Mesothelial cell of epicardium (in vitro differentiated cells): ENCODE measurements at places on chromosomes 13 and 19.

DNA sequence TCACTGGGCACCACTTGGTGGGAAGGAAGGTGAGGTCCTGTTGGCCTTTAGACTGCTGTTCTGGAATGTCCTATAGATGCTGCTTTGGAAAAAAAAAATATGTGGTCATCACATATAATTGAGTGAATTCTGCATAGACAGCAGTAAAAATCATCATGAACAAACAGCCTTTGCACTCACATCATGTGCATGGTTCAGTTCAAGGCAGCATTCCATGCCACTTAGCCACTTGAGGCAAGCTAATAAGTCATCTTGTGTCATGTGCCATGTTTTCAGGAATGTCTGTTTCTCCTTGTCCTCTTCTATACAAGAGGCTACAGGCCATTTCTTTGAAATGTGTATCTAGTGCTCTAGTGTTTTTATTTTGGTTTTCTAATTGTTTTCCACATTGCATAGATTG is 43.9 kb upstream of the TSC22D1 start:
- no peak for DNase-seq

DNA sequence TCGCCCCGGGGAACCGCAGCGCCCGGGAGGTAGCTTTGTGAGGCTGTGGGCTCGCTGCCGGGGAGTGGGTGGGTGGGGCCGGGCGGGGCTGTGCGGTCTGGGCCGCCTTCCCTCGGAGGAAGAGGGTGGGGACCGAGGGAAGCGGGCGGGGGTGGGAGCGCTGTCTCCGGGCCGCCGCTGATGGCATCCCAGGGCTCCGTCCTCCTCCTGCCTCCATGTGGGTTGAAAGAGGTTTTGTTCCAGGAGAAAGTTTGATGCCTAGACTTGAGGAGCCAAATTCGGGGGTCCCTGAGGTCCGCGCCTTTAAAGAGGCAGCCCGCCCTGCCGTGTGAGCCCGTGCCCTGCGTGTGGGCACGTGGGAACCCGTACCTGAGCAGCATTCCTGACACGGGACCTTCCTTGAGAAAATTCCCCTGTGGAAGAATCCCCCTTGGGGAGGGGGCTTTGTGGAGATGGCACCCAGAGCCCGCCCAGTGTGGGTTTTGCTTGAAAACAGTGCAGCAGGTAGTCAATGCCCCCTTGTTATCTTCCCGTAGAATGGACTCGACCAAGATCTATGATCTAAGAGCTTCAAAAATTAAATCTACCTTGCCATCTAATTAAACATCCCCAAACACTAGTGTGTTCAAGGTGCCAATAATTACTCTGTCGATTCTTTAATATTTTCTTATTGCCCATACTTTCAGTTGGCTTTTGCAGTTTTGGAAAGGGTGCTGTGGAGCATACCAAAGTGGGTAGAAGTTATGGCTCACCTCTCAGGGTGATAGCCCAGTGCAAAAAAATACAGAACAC is 107.8 kb downstream of the RXFP2 start:
- DNase-seq, result no peak

- no peak for DNase-seq
Observed at GRCh38 chr13:112444416-112445399, 68.6 kb downstream of the SPACA7 start.

GRCh38 chr13:111531505-111531904 is 211.1 kb downstream of the TEX29 start:
- DNase-seq, result no peak

- DNase-seq, result no peak
Observed at GRCh38 chr13:109773276-109773675, 13.1 kb downstream of the IRS2 start.

- DNase-seq, result no peak
Observed at GRCh38 chr13:25867038-25867437, 184.8 kb downstream of the SHISA2 start.

DNA sequence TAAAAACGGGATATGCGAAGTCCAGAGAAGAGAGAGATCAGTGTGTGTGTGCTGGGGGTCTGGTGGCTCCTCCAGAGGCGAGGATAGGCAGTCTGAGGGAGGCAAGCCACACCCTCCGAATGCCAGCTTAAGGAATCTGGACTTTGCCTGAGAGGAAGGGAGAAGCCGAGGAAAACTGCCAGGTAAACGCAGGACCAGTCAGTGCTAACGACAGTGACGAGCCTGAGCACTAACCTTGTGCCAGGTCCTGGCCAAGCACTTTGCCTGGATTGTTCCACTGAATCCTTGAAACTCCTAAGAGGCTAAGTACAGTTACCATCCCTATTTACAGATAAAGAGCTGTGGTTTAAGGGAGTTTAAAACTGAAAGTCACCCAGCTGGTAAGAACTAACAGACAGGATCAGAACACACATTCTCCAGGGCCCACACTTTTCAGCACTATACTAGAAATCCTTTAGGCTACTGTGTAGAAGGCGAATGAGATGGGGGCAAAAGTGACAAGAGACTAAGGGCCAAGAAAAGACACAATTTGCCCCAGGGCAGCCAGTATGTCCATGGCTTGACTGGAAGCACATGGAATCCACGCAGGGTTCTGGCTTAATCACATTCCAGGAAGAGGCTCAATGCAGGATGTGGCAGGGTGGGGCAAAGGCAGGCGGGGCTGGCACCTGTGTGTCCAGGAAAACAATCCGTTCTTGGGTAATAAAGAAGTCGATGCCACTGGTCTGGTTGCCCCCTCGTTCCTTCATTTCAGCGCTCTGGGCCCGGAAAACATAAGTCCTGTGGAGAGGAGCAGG is 15.1 kb downstream of the SMG9 start:
- no peak for DNase-seq

DNA sequence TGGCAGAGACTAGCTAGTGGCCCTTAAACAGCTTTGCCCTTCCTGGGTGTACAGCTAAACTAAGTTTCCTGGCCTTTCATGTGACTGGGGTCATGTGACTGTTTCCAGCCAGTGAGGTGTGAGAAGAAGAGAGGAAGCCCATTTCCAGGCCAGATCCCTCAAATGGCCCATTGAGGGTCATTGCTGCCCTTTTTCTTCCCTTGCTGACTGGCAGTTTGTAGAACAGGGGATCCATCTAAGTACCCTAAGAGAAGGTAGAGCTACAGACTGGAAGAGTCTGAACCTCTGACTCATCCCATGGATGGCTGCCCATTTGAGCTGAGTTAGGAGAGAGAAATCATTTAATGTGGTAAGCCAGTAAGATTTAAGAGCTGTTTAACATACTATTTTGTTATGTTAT is 2.8 kb downstream of the SWSAP1 start:
- DNase-seq, result no peak

DNA sequence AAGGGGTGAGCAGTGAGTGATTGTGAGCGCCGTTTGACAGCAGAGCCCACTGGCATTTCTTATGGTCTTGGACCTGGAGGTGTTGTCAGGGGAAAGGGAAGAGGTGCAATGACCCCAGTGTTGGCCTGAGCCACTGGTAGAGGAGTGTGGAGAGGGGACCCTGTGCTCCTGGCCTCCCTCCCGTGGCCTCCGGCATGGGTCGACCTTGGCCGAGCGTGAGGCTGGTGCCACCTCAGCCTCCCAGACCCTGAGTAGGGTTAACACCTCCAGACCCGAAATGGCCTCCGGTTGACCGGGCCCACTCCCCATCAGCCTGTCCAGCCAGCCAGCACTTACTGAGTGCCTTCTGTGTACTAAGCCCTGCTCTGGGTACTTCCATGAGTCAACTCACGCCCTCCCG is 6.5 kb downstream of the TRAPPC5 start:
- DNase-seq, result no peak

DNA sequence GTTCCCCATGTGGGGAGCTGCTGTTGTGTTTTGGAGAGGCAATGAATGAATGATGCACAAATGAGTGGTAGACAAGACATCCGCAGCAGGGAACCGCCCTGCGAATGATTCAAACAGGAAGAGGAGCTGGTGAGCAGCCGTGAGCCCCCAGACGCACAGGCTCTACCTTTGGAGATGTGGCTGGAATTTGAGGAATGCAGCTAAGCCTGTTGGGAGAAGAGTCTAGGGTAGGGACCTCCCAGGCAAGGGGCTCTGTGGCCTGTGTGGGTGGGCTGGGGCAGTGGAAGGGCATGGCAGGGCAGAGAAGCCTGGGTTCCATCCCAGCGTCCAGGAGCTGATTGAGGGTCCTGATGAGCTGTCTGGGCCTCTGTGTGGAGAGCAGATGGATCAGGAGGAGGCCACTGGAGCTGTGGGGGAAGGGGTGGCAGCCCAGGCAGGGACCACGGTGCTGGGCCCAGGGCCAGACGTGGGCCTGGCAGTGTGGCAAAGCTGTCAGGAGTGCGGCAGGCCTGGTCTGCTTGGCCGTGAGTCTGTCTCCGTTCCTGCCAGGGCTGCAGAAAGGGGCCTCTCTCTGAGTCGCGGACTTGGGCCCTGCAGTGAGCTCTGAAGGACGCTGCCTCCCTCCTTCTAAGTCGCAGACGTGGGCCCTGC is 41.8 kb upstream of the DCUN1D2 start:
- no peak for DNase-seq

GRCh38 chr19:37056776-37057175 is 21.5 kb upstream of the ZNF420 start:
- DNase-seq, result no peak

DNA sequence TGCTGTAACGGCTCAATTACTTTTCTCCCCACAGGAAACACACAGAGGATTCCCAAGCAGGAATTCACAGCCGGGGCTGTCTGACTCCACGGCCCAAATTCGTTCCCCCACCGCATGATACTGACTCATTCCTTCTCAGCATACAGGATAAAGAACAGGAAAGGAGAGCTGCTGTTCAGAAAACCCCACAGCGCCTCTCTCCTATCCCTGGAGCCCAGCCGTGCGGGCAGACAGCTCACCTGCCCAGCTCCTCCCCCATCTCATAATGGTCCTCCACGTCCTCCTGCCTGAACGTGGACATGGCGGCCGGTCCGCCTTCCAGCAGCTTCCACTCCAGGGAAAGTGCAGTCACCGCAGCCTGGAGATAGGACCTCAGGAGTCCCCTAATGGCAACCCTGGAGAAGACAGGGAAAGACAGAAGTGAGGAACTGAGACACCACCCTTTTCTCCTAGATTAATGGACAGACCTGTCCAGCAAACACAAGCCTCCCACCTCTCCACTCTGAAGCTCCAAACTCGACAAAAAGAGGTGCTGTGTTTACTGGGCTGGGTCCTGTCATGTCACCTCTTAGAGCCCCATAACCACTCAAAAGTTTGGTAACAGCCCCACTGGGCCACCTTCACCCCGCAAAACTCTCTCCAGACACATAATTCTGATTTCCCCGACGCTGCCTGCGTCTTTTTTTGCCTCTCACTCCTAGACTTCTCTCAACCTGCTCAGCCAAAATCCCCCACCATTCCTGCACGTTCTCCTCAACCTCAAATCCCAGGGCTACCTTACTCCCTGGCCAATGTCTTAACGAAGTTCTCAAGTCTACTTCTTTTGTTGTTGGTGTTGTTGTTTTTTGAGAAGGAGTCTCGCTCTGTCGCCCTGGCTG is 1.2 kb downstream of the DAPK3 start:
- no peak for DNase-seq

DNA sequence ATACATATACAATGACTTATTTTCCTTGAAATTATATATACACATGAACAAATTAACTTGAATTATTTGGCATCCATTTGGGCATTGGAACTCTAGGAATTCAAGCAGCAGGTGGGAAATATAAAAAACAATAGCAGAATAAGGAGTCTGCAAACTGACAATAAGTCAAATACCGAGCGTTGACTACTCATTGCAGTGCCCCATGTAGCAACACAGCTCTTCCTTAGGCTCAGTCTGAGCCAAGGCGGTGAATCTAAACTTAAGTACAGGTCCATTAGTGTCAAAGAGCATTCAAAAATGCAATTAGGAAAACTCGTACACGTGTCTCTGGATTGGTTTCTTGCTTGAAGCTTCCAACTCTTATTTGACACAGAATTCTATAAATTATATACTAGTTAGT is 462.5 kb upstream of the KLF12 start:
- DNase-seq, result no peak

- no peak for DNase-seq
Observed at GRCh38 chr19:48511800-48512503, at the start of gene LMTK3. Gene LMTK3, minus strand, starts transcription at chr19:48511835. Its CDS starts 259 bp downstream, at chr19:48511576.

- DNase-seq, result no peak
Observed at GRCh38 chr13:112428704-112429103, 52.5 kb downstream of the SPACA7 start.

DNA sequence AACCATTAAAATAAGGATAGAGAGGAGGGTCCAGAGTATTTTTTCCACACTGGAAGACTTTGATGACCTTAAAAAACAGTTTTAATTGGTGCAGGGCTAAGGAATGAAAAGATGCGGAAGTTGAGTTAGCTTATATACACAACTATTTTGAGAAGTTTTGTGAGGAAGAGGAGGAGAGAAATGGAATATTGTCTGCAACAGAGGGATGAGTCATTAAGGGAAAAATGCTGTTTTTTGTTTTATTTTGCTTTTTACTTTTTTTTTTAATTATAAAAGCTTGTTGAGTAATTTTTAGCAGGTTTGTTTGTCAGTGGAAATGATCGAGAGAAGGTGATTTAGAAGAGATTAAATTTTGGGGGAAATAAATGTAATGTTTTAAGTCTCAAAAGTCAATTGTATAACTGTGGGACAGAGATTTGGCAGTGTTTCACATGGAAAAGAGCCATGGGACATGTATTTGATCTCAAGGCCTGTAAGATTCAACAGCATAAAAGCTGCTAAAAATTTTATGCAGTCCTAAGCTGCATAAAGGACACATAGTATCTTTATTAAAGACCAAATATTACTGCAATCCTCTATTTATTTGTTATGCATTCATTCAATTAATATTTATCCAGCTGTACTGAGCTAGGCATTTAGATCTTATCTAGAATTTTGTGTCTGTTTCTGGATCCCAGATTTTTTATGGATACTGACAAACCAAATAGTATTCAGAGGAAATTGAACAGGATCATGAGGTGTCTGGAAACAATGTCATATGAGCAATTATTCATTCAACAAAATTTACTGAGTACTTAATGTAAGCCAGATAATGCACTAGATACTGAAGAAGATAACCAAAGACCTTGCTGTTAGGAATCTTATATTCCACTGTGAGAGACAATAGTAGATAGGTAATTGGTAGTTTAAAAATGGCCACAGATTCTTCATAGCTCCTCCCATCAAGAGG is 72.7 kb downstream of the DNAJC15 start:
- no peak for DNase-seq

DNA sequence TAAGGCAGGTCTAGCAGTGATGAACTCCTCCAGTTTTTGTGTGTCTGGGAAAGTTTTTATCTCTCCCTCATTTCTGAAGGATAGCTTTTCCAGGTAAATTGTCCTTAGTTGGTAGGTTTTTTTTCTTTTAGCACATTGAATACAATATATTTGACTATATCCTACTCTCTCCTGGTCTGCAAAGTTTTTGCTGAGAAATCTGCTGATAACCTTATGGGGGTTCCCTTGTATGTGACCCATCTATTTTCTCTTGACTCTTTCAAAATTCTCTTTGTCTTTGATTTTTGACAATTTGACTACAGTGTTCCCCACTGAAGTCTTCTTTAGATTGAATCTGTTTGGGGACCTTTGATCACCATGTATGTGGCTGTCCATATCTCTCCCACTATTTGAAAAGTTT is 42.6 kb upstream of the ZNF507 start:
- no peak for DNase-seq

DNA sequence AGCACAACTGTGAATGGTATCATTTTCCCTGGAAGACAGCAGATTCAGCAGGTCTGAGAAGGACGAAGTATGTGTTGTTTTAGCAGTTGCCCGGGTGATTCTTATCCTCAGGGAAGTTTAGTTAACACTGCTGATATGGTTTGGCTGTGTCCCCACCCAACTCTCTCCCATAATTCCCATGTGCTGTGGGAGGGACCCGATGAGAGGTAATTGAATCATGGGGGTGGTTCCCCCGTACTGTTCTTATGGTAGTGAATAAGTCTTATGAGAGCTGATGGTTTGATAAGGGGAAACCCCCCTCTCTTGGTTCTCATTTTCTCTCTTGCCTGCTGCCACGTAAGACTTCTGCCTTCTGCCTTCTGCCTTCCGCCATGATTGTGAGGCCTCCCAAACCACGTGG is 81.0 kb upstream of the UBAC2 start:
- DNase-seq, result no peak
